ENCODE measurements at places on chromosomes 12 and 14.
A peak's percentile ranks its signal among the peaks of the same experiment; 100 is the strongest.

- no peak for DNase-seq
These were observed 156.7 kb upstream of the RASSF8 start for GRCh38 chr12:25801734-25802133.

DNA sequence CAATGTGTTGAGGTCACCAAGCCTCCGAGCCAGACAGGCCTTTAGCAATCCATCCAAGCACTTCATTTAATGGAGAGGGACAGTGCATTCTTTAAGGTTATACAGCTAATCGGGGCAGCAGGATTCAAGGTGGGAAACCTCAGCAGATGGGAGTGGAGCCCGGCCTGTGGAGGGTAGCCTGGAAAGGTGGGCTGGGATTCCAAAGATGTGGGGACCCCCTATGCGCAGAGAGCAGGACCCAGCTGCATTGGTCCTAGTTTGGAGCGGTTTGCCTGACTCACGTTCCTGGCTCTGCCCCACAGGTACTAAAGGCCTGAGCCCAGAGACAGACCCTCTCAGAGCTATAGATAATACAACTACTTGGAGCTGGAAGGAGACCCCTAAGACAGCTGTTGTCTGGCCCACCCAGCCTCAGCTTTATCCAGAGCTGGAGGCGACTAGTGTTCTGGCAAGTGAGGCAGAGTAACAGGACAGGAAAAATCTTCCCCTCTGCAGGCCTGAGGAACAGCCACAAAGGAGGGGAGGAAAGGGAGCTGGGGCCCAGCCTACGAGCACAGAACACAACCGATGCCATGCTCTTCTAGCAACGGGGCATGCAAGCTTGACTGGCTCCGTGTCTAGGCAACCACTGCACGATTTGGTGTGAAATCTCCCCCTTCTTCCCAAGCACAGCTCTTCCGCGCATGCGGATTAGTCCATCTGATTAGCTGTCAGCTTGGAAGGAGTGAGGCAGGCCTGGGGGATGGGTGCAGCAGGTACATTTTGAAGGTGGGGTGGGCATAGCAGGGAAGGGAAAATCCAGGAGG lies 1.1 kb upstream of the MYH7 start:
- no peak for DNase-seq

DNA sequence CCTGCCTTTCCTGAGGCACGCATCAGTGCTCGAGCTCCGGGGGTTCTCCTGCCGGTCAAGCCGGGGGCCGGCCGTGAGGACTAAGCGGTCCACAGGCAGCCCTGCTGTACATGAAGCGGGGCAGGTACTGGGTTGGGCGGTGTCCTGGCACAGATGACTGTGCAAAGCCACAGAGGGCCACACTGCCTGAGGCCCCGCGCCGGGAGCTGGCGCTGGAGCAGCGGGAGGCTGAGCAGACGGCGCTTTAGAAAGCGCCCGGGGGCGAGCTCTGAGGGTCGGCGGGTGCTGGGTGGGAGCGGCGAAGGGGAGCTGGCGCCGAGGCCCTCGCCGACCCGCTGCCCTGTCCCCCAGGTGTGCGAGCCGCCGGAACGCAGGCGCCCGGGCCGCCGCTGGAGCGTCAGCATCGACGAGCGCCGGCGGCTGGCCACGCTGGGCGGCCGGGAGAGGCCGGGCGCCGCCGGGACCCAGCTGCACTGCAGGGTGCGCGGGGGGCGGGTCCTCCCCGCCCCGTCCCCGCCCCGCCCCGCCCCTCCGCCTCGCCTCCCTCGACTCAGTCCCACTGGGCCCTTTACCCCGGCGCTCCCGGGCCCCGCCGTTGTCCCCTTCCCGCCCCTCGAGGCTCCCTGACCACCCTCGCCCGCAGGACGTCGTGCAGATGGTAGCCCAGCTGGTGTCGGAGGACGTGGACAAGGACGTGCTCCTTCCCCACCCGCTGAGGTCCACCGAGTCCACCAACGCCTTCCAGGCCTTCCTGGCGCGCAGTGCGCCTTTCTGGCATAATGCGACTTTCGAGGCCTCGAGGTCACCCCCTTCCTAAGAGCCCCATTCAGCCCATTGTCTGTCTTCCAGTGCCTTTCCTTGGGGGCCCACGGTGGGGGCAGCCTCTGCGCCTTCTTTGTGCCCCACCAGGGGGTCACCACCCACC lies 8.3 kb upstream of the MTA1 start:
- peak; percentile 46 for DNase-seq

DNA sequence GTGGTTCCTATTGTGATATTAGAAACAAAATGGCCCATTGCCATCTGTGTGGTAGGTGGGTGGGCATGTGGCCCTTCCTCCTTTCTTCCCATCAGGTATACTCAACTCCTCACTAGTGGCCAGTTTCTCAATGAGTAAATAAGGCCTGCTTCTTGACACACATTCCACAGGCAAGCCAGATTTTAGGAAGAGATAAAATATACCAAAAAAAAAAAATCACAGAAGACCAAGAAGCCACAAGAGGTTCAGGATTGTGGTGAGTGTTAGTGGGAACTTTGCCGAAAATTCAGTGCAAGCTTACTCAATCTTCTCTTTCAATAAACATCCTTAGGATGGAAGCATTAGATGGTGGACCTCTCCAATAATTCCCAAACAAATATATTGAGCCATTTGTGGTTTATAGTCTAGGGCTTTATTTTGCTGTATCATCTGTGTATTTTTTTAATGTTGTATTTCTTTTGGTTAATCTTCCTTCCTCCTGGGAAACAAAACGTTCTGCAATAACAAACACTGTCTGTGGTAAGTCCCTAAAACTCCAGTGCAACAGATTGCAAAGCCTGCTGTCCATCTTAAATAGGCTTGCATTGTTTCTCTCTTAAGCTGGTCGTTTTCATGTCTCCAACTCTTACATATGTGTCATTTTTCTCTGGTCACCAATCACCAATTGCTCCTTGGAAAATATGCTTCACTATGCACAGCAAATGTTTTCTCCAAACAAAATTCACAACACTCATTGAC lies 289.9 kb upstream of the KITLG start:
- DNase-seq = no peak

GRCh38 chr12:12156116-12156515 lies 85.4 kb downstream of the BCL2L14 start:
- DNase-seq = no peak

DNA sequence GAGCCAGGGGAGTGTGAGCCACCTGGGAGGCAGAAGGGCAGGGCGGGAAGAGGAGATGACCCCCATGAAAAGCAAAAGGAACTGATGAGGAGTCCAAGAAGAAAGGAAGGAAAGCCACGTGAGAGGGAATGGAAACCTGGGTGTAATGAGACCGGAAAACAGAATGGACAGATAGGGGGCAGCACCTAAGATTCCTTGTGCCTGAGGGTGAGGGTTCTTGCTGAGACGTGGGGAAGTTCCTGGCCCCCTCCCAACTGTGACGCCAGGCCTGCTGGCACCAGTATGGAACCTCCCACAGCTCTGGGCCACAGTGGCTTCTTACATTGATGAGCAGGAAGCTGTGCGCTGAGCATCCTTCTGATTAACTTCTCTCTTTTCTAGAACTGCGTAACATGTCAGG lies 30.8 kb downstream of the TTC7B start:
- peak; percentile 83 for DNase-seq

- DNase-seq = peak; percentile 31
These were observed 1.1 kb downstream of the BRI3BP start for GRCh38 chr12:124994437-124994975.

- peak; percentile 22 for DNase-seq
These were observed 409.5 kb downstream of the SLC6A15 start for GRCh38 chr12:84502907-84503787.

- DNase-seq = no peak
These were observed 28.5 kb downstream of the SLC8B1 start for GRCh38 chr12:113306382-113306781.

GRCh38 chr12:100404769-100405407 lies 48.0 kb downstream of the SLC17A8 start:
- DNase-seq = peak; percentile 24

- no peak for DNase-seq
These were observed 4.0 kb downstream of the CHGA start for GRCh38 chr14:92926931-92927330.

- DNase-seq = no peak
These were observed 799 bp downstream of the ZNF219 start for GRCh38 chr14:21097636-21098075.

Data from inflammatory macrophage treated with lipopolysaccharide for 4 hours (primary cell).